ENCODE measurements at places on chromosomes 12 and 14.
A peak's percentile ranks its signal among the peaks of the same experiment; 100 is the strongest.

- DNase-seq: no peak
Observed at GRCh38 chr14:100620255-100621100, 33.3 kb upstream of the BEGAIN start.

DNA sequence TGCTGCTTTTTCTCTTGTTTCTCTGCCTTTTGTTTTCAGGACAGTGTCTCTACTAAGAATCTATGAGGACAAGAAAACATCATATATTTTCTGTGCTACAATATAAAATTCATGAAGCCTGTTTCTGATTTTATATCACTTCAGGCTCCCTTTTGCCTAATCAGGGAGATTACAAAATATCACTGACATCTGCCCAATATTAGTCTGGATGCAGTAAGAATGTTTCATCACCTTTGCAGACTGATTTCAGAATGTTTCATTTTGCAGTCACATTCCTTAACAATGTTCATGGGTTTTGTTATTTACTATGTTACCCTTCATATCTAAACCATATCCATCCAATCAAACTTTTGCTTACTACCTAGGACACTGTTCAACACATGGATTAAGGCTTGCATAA is 491 bp upstream of the CLEC6A start:
- DNase-seq: no peak

DNA sequence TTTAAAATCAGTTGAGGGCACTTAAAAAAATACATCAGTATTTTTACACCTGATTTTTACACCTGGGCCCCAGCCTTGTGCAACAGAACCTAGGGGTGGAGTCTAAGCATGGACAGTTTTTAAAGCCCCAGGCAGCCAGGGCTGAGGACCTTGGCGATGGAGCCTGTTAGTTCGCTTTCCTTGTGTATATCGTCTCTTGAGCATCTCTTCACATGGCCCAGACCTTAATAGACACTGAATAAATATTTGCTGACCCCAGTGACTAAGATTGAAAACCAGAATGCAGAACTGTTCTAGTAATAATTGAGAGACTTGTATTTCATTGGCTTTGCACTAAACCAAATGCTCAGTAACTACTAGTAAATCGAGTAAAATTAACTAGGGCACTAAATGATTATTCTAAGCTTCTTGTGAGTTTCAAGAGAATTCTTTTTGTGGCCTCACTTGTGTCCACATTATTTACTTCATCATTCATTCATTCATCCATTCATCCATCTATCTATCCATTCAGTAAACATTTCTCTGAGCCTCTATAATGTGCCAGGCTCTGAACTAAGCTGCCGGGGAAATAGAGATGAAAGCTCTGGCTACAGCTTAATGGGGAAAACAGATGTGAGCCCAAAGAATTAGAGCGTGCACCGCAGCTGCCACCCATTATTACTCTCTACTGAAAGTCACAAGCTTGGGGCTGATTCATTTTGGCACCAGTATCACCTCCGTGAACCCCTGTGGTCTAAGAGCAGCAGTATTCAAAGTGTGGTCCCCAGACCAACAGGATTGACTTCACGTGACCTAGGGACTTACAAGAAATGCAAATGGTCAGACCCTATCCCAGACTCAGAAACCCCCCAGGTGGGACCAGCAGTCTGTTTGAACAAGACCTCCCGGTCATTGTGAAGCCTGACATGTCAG is 30.7 kb upstream of the BCL7A start:
- DNase-seq: no peak

- no peak for DNase-seq
Observed at GRCh38 chr14:99187858-99188257, 84.1 kb downstream of the BCL11B start.

- peak; percentile 13 for DNase-seq
Observed at GRCh38 chr14:45426685-45427282, 173.8 kb upstream of the MIS18BP1 start.

DNA sequence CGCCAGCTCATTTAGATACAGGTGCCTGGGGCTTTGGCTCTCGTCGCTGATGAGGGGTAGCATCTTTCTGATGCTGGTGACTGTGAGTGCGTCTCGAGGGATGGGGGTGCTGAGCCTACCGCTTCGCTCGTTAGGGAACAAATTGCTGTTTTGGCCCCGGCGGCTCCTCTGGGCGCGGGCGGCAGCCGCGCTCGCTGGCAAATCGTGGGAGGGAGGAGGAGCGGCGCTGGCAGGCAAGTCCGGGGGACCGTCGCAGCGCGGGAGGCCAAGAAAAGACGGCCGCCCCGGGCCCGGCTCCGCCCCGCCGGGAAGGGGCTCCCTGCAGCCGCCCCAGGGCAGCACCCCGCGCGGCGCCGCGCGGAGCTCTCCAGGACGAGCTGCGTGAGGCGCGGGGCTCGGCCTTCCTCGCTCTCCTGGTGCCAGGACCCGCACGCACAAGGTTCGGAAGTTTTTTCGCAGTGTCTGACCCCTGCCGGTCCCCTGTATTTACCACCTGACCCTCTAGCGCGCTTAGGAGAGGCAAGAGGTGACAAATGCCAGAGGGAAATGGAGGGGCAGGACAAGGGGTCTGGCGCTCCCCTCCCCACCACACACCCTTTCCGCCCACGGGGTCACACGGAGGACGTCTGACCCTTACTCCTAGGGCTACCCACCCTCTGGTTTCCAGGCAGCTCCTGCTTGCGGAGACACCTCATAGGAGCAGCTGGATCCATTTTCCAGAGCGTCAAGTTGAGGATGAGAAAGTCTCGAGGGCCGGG is 899 bp upstream of the KCNH3 start:
- peak; percentile 56 for DNase-seq

DNA sequence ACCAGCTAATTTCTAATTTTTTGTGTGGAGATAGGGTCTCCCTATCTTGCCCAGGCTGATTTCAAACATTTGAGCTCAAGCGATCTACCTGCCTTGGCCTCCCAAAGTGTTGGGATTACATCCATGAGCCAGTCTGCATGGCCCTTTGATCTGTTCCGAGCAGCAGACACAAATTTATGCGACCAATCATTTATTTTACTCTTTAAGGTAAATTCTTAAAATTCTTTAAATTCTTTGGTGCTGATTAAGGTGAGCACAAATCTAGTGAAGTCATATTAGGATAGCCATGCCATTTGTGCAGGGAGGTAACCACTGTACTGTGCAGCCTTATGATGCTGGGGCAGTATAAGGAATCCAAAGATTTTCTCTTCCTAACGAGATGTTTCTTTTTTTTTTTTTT is 135.7 kb downstream of the SRGAP1 start:
- DNase-seq: no peak

GRCh38 chr12:66188584-66189485 is at the start of gene IRAK3:
Gene IRAK3 (plus strand): TSS chr12:66189214. CDS start chr12:66189300, 86 bp downstream.
- DNase-seq: peak; percentile 55

DNA sequence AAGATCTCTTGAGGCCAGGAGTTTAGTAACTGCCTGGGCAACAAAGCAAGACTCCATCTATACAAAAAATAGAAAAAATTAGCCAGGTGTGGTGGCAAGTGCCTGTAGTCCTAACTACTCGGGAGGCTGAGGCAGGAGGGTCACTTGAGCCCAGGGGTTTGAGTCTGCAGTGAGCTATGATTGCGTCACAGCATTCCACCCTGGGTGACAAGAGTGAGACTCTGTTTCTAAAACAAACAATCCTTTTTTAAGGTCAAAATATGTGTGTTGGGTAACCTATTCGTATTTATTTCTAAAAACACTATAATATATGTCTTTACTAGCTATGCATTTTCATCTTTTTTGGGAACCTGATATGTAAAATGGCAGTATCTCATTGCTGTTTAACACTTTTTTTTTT is 7.4 kb downstream of the FBXO21 start:
- DNase-seq: no peak

- no peak for DNase-seq
Observed at GRCh38 chr14:65263177-65263788, 149.2 kb upstream of the FUT8 start.

- DNase-seq: no peak
Observed at GRCh38 chr14:56082880-56083279, 35.3 kb upstream of the PELI2 start.

DNA sequence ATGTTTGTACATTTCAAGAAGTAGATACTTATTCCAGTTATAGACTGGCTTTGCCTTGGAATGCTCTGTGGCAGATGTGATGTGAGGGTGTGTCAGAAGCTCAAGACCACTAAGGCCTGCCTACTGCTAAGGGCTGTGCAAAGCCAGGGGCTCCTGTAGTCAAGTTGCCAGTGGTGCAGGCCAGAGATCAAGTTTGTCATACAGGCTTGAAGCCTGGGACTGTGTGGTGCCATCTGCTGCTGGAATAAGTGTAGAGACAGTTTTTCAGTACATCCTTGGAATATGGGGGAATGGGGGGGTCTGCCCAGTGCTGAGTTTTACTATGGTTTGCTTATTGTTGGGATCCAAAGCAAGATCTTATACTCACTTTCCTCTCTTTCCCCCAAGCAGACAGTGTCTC is 649.9 kb upstream of the FOXG1 start:
- DNase-seq: no peak

DNA sequence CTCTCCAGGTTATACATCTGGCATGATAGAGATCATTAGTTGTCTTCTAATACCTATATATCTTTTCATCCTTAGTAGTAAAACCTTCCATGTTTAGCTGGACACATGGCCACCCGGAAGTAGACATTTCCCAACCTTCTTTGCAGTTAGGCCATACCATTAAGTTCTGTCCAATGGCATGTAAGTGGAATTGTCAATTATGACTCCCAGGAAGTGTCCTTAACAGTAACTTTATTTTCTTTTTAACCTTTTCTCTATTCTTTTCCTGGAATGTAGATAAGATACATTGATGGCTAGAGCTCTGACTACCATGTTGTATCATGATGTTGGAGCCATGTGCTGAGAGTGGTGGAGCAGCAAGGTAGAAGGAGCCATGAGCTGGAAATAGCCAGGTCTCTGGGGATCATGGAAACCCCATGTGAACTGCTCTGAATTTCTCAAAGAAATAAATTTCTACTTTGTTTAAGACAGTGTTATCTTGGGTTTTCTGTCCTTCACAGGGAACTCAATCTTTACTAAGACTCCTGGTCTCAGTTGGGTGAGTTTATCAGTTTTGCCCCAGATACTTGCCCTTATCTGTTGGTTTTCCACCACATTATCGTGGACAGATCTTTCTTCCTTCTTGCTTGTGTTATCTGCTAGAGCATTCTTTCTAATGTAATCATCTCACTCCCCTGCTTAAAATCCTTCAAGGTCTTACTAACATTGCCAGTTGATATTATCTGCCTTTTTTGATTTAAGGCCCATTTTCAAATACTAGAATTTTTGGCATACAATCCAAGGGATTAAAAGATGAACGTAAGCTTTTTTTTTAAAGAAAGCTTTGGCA is 5.1 kb upstream of the LTA4H start:
- DNase-seq: no peak

DNA sequence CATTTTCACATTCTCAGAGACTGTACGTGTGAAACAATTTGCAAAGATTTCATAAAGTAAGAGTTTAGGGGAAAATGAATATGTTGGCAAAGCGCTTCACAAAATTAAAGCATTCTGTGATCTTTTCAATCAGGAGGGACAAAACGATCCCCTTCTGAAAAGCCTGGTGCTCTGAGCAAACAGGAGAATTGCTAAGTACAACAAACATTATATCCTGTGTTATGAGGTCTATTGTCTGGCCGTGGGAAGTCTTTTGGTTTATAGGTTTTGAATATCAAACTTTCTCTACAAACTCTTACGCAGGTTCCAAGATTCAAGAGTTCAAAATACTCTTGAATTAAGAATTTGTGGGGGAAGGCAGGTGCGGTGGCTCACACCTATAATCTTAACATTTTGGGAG is 7.2 kb upstream of the FOXN3 start:
- DNase-seq: no peak

DNA sequence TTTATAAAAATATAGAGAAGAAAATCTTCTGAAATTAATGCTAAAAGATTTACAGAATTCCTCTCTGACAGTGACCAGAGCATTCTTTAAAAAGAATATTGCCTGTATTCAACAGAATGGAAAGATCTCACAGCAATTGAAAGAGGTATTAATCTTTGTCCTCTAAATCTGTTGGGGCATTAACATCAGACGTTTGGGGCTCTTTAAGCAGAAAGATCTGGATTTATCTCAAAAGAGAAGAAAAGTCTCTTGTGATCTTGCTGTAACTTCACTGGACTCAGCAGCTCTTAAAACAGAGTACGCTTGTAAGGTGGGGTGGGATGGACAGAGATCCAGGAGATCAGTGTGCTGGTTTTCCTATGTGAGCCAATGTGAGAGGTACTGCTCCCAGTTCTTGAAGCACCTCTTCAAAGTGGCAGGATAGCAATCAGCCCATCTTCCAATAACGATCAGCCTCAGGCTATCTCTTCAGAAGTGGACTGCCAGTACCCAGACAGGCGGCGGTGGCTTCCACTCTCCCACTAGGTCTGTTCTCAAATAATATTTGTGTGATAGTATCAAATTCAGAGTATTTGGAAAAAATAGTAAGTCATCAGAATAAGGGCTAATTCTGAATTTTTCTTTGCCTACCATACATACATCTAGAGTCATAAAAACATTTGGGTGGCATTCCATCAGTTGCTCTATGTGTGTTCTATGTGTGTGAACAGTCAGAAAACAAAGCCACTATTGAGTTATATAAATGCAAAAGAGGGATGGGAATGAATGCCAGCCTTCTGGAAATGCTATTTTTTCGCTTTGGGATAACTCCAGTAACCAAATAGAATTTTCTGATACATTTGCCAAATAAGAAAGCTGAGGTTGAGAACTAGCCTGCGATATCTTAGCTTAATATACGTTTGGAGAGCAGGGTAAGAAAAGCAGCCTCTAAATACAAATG is 237.4 kb upstream of the RGS6 start:
- no peak for DNase-seq

- no peak for DNase-seq
Observed at GRCh38 chr14:67371247-67372148, 11.4 kb downstream of the EIF2S1 start.

DNA sequence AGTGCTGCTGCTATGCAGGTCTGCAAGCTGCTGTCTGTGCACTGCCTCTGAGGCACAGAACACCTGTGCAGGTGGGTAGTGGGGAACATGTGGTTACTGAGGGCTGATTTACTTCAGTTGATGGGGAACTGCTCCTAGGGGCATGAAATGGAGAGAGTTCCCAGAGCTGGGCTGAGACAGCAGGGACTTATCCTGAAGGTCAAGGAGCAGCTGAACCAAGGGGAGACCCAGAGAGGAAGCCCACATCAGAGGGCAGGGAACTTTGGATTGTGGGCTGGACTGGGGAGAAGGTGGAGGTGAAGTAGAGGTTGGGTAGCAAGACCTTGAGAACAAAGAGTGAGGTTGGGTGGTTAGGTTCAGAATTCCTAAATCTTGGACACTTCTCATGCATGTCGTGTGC is 311.9 kb downstream of the AACS start:
- no peak for DNase-seq

DNA sequence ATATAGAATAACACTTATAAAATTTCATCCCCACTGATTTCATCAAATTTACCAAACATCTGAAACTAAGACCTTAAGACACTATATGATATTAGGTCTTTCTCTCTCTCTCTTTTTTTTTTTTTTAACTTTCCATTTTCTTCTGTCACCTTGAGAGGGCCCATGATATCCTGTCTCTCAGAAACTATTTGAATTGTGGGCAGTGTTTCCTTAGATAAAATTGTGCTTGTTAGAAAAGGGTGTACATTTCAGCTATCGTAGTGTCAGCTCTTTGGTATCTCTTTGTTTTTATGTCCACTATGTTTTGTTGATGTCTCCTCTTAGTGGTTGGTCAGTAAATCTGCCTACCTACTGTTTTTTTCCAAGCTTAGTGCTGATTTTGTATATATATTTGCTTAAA is 23.8 kb downstream of the DNM1L start:
- DNase-seq: no peak

- DNase-seq: no peak
Observed at GRCh38 chr12:52496590-52497071, 3.6 kb upstream of the KRT6A start.

- peak; percentile 49 for DNase-seq
Observed at GRCh38 chr14:74459289-74459946, 33.4 kb upstream of the SYNDIG1L start.
